ENCODE measurements at places on chromosomes 7 and 10.

DNA sequence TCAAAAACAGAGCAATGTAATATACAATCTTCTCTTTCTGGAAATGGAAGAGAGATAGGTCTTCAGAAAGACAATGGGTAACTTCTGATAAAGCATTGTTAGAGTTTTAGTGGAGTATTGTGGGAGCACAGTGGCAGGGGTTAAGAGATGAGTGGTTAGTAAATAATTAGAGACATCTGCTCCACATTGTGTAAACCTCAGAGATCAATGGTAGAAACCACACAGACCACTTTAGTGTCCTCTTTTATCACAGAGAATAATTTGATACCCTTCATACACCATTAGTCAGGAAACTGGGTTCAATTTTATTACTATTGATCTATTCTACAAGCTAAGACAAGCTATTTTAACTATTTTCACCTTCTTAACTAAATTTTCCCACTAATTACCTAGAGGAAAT is 35.9 kb upstream of the MAGI2 start:
- no peak for DNase-seq

DNA sequence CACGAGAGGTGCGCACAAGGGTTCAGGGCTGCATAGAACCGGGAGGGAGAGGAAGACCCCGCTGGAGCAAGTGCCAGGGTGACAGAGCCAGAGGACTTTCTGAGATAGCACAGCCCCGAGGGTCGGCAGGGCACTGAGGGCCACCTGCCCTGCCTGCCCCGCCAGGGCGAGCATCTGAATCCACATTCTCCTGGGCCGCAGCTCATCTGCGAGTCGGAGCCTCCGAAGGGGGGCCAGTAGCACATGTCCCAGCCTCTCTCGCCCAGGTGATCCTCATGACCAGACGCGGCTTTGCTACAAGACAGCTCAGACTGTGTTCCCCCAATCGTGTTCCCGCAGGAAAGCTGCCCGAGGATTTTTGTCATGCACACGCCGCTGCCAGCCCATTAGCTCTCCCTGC is 71.2 kb downstream of the ADARB2 start:
- no peak for DNase-seq

DNA sequence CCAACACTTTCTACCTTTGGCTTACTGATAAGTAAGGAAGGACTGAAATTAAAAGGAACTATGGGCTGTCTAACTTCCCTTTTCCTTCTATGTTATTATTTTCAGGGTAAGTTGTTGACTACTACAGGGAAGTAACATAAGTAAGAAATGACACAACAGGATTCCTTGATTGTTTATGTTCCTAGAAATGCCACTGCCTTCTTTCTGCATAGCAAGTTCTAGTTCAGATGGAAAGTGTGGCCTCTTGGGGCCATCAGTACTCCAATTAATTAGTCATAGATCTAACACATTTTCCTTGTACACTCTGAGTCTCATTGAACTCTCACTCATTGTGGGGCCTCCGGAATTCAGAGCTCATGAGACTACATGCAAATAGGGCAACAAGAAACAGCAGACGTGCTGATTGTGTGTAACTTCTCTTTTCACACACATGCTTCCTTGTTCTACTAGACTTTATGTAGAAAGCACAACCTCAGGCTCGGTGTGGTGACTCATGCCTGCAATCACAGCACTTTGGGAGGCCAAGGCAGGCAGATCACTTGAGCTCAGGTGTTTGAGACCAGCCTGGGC is 35.3 kb upstream of the HIBADH start:
- DNase-seq, result peak; percentile 7

GRCh38 chr10:10482613-10483012 is 535.1 kb upstream of the CELF2 start:
- no peak for DNase-seq

GRCh38 chr7:69550991-69551390 is 47.3 kb upstream of the AUTS2 start:
- DNase-seq, result no peak

GRCh38 chr7:80918399-80918798 is 452 bp downstream of the SEMA3C start:
- DNase-seq, result no peak

- DNase-seq, result no peak
Measured at GRCh38 chr7:40629891-40630290, 495.1 kb downstream of the SUGCT start.

GRCh38 chr7:135232720-135233119 is 918 bp upstream of the STRA8 start:
- no peak for DNase-seq

DNA sequence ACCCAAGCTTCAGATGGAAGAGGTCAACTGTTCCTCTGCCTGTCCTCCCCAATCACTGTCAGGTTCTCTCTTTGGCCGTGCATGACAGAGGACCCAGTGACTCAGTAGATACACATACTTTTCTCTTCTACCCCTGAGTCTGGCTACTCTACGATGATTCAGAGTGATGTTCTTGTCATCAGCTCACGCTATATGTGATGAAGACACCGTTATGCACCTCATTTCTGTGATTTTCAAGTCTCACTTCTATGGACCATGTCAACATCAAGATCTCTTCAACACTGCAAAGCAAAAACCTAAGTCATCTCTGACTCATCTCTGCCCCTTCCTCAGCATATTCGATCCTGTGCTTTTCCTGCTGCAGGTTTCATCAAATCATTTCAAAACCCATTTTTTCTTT is 76.6 kb upstream of the DGKI start:
- DNase-seq, result no peak

DNA sequence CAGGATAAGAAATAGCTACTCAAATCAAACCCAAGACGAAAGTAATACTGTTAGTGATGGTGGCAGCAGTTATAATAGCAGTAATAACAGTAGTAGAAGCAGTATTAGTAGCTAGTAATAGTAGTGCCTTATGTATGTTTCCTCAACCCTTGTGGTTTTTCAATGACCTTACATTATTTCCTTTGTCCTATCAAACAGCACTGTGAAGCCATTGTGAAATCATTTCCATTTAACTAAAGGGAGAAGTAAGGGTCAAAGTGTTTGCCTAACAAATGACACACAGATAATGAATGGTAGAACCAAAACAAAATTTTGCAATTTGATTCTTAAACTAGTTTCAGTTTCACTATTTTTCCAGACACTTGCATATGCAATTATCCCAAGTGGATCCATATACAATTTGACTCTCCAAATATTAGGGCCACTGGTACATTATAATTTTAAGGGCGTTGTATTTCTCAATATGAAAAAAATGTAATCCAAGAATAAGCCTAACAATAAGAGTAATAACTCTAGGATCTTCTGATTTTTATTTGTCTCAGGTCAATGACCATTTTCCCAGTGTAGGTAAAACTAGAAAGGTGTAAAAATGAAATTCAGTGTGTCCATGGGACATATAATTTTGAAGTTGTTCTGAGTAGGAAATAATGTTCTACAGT is 33.7 kb upstream of the TMEM26 start:
- DNase-seq, result no peak

DNA sequence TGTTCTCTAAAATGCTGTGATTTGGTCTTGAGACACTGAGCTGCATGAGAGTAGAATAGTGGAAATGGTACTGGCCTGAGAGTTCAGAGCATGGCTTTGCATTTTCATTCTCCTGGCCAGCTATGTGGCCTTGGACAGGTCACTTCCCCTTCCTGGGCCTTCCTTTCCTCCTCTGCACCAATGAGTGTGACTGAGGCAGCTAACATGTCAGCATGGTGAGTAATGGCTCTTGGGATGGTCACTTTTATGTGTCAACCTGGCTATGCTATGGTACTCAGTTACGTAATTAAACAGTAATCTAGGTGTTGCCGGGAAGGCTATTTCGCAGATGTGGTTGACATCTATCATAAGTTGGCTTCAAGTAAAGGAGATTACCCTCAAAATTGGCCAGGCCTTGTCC is 109.3 kb downstream of the RTKN2 start:
- DNase-seq, result no peak

DNA sequence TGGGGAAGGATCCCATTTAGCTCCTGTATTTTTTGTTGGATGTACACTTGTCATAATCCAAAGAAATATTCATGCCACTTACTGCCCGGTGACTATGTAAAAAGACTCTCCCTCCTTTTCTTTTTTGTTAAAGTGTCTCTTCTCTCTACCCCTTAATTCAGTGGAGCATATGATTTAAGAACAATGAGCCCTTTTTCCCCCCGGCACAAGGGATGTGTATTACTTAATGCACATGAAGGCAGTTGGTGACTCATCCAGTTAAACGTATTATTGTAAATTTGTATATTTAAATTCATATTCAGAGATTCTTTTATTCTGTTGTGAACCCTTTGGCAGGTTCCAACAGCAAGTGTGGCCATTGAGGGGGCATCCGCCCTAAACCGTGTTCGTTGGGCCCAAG is 241.9 kb downstream of the SLC25A13 start:
- DNase-seq, result no peak

DNA sequence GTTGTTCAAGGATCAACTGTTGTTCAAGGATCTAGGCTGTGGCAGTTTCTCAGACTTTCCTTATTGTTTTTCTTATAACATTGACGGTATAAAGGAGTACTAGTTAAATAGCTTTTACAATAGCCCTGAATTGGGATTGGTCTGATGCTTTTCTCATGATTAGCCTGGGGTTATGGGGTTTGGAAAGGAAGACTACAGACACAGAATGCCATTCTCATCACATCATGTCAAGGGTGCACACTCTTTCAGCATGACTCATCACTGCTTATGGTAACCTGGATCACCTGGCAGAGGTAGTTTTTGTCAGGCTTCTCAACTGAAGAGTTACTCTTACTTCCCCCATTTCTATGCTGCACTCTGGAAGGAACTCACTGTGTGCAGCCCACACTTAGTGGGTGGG is 194.2 kb upstream of the NPSR1 start:
- no peak for DNase-seq

GRCh38 chr10:114401195-114401791 is 3.0 kb downstream of the AFAP1L2 start:
- DNase-seq, result no peak

Data from GM12892 (cell line).